ENCODE measurements at places on chromosomes 2 and 18.

DNA sequence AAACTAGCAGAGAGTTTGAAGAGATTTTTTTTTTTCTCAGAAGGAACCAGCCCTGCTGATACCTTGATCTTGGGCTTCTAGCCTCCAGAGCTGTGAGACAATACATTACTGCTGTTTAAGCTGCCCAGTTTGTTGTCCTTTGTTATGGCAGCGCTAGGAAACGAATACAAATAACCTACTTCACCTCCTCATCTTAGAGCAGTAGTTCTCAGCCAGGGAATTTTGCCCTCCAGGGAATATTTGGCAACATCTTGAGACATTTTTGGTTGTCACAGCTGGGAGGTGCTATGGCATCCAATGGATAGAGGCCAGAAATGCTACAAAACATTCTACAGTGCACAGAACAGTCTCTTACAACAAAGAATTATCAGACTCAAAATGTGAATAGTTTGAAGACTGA is 43.9 kb upstream of the BCL11A start:
- no peak for DNase-seq

- DNase-seq: no peak
Observed at GRCh38 chr2:214837466-214837865, 28.0 kb upstream of the BARD1 start.

GRCh38 chr18:275486-275885 is 7.6 kb upstream of the THOC1 start:
- DNase-seq: no peak

GRCh38 chr2:105141099-105141614 is 100.4 kb upstream of the GPR45 start:
- DNase-seq: no peak

GRCh38 chr2:71932780-71933466 is 214.7 kb downstream of the CYP26B1 start:
- no peak for DNase-seq

- no peak for DNase-seq
Observed at GRCh38 chr2:238513346-238513745, 86.6 kb downstream of the ASB1 start.

DNA sequence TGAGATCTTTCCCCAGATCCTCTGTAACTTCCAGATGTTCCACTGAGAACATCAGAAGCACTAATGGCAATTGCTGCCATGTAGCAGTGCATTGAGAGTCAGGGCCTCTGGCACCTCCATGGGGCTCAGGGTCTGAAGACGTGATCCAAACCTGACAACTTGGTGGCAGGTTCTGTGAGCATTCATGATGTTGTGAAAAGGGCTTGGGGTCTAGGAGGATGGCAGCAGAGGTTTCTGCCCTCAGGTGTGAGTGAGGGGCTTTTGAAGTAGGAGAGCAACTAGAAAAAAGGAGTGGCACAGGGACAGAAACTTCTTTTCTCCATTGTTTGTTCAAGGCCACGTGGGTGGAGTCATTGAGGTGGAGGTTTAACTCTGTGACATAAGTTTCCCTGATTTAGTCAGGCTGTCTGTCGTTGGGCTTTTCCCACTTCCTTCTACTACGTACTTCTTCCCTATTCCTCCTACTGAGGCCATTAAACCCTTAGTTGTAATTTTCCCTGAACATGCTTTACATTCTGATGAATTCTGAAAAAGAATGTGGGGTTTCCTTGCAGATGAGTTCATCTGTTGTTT is 13.1 kb downstream of the CFLAR start:
- no peak for DNase-seq

- no peak for DNase-seq
Observed at GRCh38 chr2:18831916-18832510, 242.6 kb upstream of the NT5C1B start.

- no peak for DNase-seq
Observed at GRCh38 chr18:78611201-78611800, 368.3 kb upstream of the SALL3 start.

GRCh38 chr2:12131975-12132374 is 385.5 kb downstream of the LPIN1 start:
- no peak for DNase-seq

DNA sequence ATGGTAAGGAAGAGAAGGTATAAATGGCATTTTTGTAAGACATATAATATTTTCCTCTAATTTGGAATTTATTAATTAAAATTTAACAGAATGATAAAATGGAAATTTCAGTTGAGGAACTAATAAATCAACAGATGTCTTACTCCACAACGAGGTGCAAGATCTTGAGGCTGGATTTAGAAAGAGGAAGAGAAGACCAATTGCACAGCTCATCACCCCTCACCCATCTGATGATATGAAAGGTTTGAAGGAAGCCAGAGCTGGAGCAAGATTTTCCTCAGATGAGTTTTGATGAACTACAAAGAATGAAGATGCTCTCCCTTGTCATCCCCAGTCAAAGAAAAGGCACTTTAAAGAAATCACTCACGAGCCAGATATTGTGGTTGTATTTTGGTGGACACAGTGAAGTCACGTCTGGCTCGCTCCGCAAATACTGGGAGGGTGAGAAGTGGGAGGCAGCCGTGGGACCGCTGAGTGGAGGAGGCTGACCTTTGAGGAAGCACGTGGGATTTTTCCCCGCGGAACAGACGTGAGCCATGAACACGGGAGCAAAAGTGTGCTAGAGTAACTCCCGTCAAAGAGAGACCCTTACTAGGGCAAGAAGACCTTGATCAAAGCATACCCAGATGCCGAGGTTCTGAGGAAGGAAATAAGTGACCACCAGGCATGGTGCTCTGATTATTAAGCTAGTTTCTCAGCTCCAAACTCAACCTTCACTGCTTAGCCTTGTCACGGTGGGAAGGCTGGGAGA is 511.4 kb downstream of the RNF144A start:
- DNase-seq: no peak

GRCh38 chr2:226643946-226644282 is 155.7 kb downstream of the IRS1 start:
- DNase-seq: no peak

- no peak for DNase-seq
Observed at GRCh38 chr2:239815671-239816070, 209.5 kb downstream of the NDUFA10 start.

GRCh38 chr2:172066394-172066886 is 18.9 kb upstream of the DLX1 start:
- DNase-seq: no peak

- no peak for DNase-seq
Observed at GRCh38 chr2:9201185-9201891, 5.3 kb upstream of the ASAP2 start.

DNA sequence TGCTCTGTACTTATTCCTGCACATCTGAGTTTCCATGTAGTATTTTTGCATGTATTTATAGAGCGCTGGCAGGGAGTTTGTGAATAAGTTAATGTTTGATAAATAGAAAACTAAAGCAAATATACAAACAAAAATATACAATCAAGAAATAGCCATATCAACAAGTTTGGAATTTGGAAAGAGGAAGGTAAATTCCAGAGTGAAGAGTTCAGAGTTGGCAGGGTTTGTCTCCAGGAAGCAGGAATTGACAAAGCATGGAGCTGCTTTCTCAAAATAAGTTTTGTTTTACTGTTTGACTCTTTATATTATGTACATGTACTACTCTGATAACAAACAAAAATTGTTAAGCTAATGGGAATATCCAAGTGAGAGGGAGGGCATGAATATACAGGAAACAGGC is 80.3 kb downstream of the SPOPL start:
- DNase-seq: no peak

DNA sequence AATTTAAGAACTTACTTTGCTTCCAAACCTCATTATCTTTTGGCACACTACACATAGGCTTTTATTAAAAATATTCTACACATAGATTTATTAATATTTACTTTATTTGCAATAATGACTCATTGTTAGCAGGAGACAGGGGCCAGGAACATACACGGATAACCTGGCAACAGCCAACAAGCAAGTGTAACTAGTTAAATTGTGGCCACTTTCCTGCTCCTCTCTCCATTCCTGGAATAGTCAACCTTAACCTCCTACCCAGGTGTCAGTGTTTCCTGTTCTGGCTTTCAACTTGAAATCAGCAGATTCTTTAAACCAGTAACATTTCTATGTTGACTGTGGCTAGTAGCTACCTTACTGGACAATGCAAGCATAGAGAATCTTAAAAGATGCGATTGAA is 26.5 kb downstream of the ACVR1 start:
- no peak for DNase-seq

GRCh38 chr2:8389431-8390108 is 292.3 kb upstream of the ID2 start:
- DNase-seq: no peak

DNA sequence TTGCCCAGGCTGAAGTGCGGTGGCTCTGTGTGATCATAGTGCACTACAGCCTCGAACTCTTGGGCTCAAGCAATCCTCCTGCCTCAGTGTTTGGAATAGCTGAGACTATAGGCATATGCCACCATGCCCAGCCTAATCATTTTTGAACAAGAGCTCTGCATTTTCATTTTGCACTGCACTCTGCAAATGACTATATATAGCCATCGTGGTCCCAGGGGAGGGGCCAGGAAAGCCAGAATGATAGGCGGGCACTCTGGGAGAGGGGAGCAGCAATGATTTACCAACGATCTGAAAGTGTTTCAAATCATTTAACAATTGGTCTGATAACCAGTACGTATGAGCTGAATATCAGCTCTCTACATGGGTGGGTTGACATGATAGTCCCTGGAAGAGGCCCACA is 22.3 kb upstream of the ST3GAL5 start:
- DNase-seq: no peak

DNA sequence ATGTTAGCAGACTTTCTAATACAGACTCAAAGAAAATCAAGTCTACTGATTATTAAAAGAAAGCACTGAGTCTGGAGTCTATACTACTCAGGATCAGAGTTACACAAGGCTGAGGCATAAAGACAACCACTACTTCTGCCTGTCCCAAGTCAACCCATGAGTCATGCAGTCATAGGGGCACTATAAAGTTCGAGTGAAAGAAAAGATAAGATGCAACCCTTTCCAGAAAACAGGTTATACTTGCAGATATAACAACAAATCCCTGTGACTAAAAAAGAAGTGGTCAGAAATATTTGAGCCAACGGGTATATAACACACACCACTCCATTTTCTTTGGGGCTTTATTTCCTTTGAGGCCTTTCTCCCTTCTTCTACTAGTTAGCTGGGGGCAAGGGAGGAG is 18.6 kb upstream of the SCRN3 start:
- no peak for DNase-seq

GRCh38 chr18:13185675-13186198 is 32.8 kb upstream of the LDLRAD4 start:
- no peak for DNase-seq

- no peak for DNase-seq
Observed at GRCh38 chr2:40260437-40260836, 191.5 kb downstream of the SLC8A1 start.

GRCh38 chr2:234191819-234192407 is 141.4 kb downstream of the SPP2 start:
- no peak for DNase-seq

- no peak for DNase-seq
Observed at GRCh38 chr2:236892721-236893120, 193.0 kb upstream of the COPS8 start.

GRCh38 chr18:6592522-6592921 is 137.0 kb upstream of the ARHGAP28 start:
- no peak for DNase-seq

GRCh38 chr2:45978302-45978859 is 318.8 kb upstream of the EPAS1 start:
- no peak for DNase-seq

DNA sequence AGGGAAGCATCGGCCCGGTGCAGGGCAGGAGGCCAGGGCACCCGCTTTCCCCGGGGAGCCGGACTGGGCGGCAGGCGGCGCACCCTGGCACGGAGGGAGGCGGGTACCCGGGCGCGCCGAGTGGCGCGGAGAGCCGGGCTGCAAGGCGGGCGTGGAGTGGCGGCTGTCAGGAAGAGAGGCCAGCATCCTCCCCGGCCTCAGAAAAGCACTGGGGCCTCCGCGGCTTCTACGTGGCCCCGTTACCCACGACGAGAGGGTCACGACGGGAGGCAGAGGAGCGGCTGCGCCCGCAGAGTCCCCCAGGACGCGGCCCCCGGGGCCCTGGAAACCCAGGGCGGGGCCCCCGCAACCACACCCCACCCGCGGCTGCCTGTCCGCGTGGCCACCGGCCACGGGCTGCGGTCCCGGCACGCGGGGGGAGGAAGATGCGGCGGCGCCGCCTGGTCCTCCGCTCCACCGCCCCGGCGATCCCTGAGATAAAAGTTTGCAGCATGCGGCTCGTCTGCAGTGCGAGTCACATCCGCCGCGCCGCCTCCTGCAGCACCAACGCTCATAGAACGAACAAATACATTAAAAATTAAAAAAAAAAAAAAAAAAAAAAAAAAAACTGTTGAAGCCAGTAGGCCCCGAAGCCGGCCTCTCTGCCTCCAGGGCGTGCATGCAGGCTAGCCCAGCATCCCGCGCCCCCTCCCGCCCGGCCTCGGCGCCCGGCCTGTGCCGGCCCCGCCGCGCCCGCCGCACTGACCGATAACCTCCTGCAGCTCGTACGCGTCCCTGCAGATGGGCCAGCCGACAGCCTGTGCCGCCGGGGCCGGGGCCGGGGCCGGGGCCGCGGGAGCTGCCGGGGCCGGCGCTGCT is 683 bp downstream of the STK39 start:
- peak; percentile 74 for DNase-seq

GRCh38 chr2:190094316-190094871 is 31.9 kb upstream of the MSTN start:
- DNase-seq: no peak

DNA sequence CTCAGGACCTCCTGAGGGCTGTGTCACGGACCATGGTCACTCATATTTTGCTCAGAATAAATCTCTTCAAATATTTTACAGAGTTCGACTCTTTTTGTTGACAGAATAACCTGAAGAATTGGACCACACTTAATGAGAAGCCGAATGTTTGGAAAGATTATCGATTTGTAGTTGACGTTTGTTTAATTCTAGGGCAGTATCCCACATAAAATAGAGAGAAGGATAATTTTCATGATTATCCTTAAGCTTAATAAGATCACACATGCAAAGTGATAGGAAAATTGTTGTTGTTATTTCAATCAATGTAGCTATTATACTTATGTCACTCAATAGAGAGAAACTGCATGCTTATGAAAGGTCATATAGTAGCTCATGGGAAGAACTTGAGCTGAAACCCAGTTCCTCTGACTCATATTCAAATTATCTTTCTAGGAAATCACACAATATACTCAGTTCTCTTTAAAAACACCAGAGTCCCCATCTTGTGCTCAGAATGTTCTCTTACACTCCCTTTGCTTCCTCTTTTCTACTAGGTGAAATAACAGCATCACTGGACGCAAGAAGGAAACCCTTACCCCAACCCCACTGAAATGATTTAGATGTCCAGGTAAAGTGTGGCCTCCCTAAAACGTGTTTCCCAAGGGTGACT is 982.1 kb downstream of the TSN start:
- DNase-seq: no peak

- DNase-seq: no peak
Observed at GRCh38 chr2:36697424-36698066, 1.0 kb downstream of the VIT start.

DNA sequence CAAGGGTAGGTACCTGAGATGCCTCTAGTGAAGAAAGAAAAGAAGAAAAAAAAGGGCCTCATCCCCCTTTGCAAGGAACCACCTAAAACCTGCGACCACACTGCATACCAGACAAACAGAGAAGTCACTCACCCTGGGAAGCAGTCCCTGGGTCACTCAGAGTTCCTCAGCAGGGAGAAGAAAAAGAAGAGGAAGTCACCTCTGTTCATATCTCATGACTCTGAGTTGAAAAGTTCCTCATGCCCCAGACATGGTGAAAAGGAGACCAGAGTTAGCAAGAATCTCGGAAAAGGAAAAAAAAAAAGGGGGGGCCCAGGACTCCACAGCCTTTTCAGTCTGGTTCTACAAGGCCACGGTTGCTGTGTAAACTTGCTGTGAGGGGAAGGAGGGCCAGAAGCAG is 478.4 kb upstream of the NRXN1 start:
- DNase-seq: no peak

- DNase-seq: no peak
Observed at GRCh38 chr2:79982445-79982844, 322.1 kb downstream of the LRRTM1 start.

All from activated effector memory CD4-positive, alpha-beta T cell treated with Interleukin-2 at 50 U/mL for 16 hours (primary cell).